ENCODE measurements at places on chromosomes 13 and 19.
A peak's percentile ranks its signal among the peaks of the same experiment; 100 is the strongest.

- DNase-seq = no peak
These were observed 22.0 kb downstream of the CERS4 start for GRCh38 chr19:8231073-8231604.

DNA sequence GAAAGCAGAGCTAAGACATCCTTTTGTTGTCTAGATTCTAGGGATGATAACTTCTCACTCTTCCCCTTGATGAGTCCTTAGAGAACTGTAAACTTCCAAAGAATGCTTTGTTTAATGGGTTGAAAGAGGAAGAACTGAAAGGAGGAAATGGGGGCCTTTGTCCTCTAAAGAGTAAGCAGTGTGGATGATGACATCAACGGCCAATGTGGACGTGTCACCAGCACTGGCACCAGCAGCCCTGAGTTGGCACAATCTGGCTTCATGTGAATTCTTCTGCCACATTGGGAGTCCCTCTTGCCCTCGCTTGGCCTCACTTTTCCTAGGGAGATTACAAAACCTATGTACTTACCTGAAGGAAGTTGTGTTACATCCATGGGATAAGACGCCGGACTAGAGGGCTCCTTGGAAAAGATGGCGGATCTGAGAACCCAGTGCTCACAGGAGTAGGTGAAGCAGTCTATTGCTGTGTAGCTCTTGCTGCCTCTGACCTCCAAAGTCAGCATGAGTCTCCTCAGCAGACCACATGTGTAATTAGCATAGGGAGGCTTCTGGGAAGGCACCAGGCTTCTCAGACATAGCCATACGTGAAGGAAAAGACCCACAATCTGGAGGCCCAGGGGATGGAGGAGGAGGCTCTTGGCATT, 62.8 kb downstream of the RGCC start:
- no peak for DNase-seq

DNA sequence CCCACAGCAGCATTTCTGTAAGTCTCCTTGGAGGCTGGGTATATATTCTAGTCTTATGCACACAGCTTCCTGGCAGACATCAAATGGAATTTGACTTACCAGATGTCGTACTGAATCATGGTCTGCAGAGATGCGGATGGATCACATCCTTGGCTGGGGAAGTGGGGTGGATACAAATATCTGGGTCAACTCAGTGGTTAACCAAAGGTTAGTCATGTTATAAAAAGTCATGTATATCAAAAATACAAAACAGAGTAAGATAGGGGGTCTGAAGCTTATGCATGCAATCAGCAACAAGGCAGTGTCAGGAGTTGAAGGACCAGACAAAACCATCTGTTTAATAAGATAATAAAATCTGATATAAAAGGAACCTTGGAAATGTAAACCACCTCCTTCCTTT, 61.9 kb downstream of the WASF3 start:
- no peak for DNase-seq

GRCh38 chr13:101303521-101303920, 112.8 kb downstream of the NALCN start:
- no peak for DNase-seq

DNA sequence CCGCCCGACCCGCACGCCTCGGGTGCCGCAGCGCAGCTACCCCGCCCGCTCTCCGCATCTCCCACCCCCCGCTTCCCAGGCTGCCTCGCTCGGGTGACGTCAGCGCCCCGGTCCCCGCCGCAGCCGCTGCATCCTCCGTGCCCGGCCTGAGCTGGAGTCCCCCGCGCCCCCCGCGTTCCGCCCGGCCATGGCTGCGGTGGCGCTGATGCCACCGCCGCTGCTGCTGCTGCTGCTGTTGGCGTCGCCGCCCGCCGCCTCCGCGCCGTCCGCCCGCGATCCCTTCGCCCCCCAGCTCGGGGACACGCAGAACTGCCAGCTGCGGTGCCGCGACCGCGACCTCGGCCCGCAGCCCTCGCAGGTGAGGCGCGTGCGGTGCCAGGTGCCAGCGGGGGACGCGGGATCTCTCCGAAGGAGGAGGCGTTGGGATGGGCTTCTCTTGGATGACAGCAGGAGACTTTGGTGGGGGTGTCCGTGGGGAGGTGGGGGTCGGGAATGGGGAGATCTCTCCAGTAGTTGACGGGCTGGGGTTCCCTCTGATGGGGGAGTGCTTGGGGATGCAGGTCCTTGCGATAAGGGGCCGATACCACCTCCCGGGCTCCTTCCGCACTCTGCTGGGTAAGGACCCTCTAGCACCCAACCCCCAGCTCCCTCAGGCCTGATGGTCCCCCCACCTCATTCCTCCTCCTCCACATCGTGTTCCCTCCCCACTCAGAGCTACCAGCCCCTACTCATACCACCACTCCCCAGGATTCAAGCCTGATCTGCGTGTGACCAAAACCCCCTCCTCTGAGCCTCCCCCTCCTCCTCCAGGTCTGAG, at the start of gene TMEM59L:
TMEM59L (plus strand) TSS at position 99 of the 817 bp plus-strand sequence; CDS start at position 188, 89 bp downstream.
- no peak for DNase-seq

DNA sequence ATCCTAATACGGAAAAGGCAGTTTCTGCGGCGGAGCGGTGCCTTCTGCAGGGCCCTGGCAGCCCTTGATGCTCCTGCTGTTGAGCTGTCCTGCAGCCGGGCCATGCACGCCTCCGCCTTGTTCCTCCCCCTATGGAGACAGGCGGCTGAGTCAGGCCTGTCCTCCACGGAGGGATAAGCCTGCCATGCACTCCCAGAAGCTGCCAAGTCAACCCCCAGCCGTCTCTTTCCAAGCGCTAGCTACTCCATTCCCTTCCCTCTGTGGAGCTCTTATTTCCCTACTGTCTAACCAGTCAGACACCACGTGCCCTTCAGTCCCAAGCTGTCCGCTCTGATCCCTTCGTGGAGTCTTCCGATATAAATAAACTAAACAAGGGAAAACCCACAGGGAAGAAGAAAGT, 197.0 kb downstream of the COL4A1 start:
- peak; percentile 42 for DNase-seq

DNA sequence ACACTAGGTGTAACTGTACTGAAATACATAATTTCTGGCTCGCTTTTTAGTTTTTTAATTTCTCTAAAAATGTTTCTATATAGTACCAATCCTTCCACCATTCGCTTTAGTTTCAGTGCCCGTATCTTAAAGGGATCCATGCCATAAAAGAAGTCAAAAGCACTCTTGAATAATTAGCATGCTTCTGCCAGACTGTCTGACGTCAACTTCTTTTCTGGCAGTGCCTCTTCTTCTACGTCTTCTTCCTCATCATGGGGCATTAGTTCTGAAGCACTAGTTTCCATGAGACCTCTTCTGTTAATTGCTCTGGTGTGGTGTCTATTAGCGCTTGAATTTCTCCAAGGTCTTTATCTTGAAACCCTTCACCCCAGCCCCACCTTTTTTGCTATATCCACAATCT, 93.8 kb upstream of the DOCK9 start:
- no peak for DNase-seq

- DNase-seq = no peak
These were observed 8.7 kb downstream of the SBK2 start for GRCh38 chr19:55528030-55528803.

DNA sequence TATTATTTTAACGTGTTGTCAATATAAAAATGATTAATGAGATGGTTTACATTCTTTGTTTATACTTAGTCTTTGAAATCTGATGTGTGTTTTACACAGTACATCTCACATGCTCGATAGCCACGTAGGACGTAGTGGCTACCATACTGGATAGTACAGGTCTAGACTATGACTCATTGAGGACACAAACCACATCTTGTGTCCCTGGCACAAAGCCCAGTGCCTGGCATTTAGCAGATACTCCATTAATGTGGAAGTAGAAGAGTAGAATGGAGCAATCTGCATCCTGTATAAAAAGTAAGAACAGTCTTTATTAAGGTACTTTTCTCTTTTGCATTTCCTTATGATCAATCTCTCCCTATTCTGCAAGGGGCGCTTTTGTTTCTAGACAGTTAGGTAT, 49.0 kb upstream of the FRY start:
- peak; percentile 65 for DNase-seq

- no peak for DNase-seq
These were observed 415.4 kb upstream of the PCDH20 start for GRCh38 chr13:61831026-61831425.

- no peak for DNase-seq
These were observed 20.8 kb upstream of the ZNF266 start for GRCh38 chr19:9456018-9456689.

GRCh38 chr13:23081220-23081619, 99.6 kb upstream of the SGCG start:
- no peak for DNase-seq

DNA sequence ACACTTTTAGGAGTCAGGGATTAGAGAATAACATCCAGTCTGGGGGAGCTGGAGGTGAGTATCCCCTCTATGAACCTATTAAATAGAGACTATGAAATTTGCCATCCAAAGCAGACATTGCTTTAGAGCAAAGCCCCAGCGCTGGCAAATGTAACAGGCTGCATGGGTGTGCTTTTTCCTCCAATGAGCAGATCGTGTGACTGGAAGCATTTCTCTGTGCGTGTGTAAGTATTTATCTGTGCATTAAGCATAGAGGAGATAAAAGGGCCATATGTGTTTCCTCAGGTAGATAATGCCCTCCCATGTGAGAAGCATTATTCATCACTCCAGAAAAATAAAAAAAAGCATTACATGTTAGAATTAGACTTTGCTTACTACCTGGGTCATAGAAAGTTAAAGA, 924 bp downstream of the TNFSF13B start:
- no peak for DNase-seq

DNA sequence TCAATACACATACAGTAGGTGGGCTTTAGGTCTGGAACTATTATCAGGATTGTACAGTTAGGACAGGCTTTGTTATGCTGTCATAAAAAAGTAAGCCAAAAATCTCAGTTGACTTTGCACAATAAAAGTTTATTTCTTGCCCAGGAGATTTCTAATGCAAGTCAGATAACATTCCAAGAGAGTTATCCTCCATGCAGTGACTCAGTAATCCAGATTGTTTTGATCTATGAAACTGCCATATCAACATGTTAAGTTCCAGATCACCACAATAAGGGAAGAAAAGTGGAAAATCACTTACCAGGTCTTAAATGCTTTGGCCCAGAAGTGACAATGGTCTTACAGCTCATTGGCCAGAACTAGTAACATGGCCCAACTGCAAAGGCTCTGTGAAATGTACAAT, 636.2 kb upstream of the KLF12 start:
- DNase-seq = no peak

GRCh38 chr19:16458391-16459341, 13.1 kb downstream of the EPS15L1 start:
- DNase-seq = no peak

DNA sequence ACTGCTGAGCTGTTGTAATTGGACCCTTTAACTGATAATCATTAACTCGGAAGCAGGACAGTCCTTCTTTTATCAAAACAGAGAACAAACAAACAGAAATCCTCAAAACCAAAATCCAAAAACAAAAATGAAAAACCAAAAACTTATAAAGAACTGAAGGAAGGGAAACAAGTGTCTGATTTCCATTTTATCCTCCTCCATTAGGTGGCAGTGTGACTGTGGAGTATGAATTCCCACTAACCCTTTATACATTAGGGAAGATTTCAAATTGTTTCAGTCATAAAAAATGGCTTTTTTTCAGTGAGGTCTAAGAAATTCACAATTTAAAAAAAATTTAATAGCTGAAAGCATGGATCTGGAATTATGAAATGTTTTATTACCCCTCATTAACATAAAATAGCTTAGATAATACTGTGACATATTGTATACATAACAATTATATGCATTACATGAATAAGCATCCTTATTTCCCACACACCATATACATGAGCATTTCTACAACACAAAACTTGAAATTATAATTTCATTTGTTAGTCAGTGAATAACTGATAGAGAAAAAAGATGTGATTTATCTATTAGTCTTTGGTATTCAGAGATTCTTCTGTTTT, 1074.3 kb upstream of the PCDH9 start:
- no peak for DNase-seq

- no peak for DNase-seq
These were observed 9.1 kb downstream of the UBE2L5 start for GRCh38 chr13:30431269-30431940.

DNA sequence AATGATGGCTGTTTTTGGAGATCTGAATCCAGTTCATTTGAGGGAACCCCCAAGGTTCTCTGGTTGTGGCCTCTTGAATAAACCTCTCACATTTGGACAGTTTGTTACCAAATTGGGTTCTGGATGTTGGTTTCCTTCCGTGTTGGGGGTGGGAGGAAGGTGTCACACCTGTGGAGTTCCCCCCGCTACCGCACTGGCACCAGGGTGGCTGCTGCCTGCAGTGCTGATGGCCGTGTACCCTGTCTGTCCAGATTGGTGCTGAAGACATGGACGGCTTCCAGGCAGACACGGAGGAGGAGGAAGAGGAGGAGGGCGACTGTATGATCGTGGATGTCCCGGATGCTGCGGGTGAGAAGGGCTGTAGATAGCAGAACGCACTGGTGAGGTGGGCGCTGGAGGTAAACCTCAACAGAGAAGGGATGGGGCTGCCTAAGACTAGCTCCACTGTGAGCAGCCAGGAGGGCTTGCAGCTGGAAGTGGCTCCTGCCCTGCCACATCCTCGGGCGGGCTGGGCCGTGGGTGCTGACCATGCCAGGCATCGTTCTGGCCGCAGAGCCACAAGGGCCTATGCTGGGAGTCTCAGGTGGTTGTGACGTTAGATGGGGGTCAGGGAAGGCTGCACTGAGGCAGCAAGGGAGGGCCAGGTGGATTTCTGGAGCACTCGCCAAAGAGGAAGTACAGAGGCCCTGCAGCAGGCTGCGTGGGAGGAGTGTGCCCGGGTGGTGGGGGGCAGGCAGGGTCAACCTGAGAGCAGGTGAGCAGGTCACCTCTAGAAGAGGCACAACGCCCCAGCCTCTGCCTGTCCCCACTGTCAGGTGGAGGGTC, 15.4 kb downstream of the UBXN6 start:
- no peak for DNase-seq

DNA sequence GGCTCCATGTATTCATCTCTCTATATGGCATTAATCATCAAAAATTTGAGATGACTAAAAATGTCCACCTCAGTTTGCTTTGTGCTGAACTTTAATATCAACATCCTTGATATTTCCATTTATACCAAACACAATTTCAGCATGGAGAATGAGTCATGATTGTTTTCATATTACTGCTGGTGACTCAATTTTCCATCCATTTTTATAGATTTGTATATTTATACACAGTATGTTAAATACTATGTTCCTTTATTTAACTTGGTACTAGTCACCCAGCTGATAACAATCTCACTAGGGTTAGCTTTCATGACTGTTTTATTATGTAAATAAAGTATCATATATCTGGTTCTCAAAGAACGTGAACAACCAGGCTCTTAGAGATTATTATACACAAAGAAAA, 1255.1 kb downstream of the SLITRK1 start:
- DNase-seq = no peak

- DNase-seq = no peak
These were observed 519.6 kb downstream of the KLF5 start for GRCh38 chr13:73578251-73578875.

GRCh38 chr13:24680258-24680920, at the start of gene ATP12A:
ATP12A (plus strand) TSS chr13:24680408; CDS start chr13:24680744, 336 bp downstream.
- no peak for DNase-seq
